ENCODE measurements at places on chromosomes 7 and 10.
A peak's percentile ranks its signal among the peaks of the same experiment; 100 is the strongest.

GRCh38 chr10:30384701-30385201, 35.7 kb upstream of the MTPAP start:
- no peak for DNase-seq

GRCh38 chr7:65798111-65799075, 74.5 kb upstream of the VKORC1L1 start:
- DNase-seq: no peak

DNA sequence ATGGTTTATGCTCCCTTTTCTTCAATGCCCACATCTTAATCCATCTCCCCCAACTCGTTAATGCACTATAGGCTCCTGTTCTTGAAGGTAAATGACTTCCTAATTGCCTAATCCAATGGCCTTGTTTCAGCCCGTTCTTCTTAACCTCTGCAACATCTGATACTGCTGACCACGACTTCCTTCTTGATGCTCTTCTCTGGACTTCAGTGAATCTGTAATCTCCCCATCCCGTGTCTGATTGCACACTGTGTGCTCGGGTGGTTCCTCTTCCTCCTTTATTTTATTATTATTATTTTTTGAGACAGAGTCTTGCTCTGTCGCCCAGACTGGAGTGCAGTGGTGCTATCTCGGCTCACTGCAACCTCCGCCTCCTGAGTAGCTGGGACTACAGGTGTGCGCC, 58.9 kb downstream of the HIPK2 start:
- no peak for DNase-seq

DNA sequence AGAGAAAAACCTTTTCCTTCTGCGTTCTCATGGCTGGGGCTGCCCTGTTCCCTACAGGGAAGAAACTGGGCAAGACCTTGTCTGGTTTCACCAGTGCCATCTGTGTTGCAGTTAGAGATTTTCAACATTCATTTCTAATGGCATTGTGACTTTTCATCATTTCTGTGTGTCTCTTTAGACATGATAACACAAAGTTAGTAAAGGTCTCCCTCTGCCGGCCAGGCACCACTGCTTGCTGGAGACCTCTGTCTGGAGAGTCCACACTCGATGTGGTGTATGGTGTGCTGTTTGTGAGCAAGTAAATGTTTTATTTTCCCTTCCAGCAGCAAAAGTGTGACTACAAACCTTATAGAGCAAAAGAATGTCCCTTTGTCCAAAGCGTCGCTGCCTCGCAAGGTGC, 213.5 kb downstream of the PAXIP1 start:
- no peak for DNase-seq

- DNase-seq: peak; percentile 53
Observed at GRCh38 chr10:80186364-80187012, 18.8 kb downstream of the ANXA11 start.

DNA sequence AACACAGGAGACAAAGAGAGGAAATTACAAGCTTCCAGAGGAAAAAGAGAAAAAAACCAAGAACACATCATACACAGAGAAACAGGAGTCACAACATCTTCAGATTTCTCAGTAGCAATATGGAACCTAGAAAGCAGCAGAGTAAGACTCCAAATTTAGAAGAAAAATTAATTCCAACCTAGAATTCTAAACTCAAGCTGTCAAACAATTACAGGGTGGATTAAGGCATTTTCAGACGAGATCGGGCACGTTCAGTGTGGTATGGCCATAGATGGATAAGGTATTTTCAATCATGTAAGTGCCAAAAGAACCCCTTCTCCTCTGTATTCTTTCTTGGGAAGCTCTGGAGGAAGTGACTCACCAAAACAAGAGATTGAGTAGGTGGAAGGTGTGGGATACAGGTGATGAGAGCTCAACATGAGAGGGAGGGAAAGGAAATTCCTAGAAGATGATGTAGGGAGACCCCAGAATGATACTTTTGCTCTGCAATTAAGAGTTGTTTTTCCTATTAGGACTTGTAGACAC, 51.6 kb downstream of the FAM204A start:
- no peak for DNase-seq

GRCh38 chr10:48780341-48780740, 95.7 kb downstream of the WDFY4 start:
- no peak for DNase-seq

- no peak for DNase-seq
Observed at GRCh38 chr10:132320654-132321469, 11.1 kb upstream of the LRRC27 start.

- DNase-seq: peak; percentile 84
Observed at GRCh38 chr7:57403601-57404342, 46.2 kb upstream of the ZNF716 start.

- DNase-seq: no peak
Observed at GRCh38 chr7:50868426-50869100, 85.9 kb upstream of the GRB10 start.

- DNase-seq: no peak
Observed at GRCh38 chr10:23037561-23037960, 57.8 kb upstream of the MSRB2 start.

- DNase-seq: peak; percentile 71
Observed at GRCh38 chr7:2525658-2526630, 6.4 kb downstream of the LFNG start.

DNA sequence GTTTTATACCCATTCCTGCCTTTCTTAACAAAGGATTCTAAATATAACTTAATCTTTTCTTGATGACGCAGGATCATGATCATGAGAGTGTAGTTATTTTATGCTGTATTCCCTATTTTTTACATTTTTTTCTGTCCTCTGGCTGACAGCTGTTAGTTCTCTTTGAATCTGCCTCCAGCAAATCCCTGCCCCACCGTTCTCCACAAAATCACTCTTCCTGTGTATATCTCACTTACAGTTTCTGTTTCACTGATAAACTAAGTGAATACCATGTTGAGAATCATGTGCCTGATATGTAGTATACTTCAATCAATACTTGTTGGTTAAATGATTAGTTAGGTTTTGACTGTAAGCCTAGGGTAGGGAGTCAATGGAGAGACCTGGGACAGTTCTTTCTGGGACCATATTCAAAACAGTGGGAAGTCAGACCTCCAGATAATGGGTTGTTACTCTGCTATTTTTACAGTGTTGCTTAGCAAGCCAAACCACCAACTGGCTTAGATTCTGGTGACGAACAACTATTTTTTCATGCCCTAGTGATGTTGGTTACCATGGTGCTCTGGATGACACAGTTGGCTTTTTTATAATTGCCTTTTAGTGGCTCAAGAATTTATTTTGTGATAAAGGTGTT, 12.8 kb downstream of the CNNM1 start:
- no peak for DNase-seq
